ENCODE measurements at places on chromosomes 5 and 9.

GRCh38 chr5:19701731-19702130 is 286.3 kb downstream of the CDH18 start:
- no peak for DNase-seq

DNA sequence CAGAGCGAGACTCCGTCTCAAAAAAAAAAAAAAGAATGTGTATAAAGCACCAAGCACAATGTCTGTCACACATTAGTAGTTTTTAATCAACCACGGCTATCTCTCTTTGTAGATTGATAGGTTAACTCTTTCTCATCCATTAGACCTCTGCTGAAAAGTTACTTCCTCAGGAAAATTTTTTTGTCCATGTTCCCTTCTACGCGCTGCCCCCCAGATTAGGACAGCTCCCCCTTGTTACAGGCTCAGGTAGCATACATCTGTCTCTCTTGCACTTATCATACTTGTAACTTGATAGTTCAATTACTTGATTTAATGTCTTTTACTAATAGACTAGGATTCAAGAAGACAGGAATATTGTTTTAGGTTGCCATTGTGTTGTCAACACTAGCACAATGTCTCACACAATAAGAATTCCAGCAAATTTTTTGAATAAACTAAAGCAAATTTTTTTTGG is 1.5 kb downstream of the SPDL1 start:
- DNase-seq: no peak

GRCh38 chr5:14146725-14147124 is 3.6 kb downstream of the TRIO start:
- no peak for DNase-seq

DNA sequence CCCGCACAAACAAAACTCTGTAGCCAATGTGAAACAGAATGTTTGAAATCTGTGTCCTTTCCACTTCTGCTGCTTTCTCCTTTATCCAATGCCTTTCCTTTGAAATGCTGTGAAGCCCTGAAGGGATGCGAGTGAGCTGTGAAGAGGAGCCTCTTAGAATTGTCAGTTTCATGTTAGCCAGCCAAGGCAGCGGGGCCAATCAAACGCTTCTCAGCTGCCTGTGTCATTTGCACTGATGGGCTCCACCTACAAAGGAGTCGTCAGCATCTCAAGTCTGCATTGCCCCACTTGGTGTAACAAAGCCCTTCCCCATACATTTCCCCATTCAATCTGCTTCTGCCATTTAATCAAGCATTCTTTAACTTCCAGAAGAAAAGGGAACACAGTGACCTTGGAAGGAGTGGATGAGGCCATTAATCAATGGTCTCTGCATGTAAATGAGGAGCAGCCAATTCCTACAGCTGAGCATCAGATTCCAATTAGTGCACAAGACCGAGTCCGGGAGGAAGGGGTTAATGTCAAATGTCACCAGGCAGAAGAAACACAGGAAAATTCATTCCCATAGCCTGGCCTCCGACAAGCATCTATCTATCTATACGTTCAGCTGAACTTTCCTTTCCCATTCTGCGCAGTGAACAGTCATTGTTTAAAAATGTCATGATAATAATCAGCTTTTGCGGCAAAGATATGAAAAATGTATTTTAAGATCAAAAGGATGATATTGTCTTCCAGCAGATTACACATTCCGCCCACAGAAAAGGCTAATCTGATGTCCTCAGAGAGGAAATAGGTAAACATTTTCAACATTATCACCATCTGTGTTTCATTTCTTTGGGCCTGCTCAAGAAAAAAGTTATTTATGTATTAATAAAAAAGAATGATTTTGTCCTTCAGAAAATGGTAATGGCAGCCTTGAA is 154.6 kb downstream of the FSTL4 start:
- DNase-seq: no peak

- no peak for DNase-seq
Measured at GRCh38 chr5:174094857-174095606, 49.5 kb downstream of the NSG2 start.

GRCh38 chr9:127541865-127542264 is 70.2 kb upstream of the STXBP1 start:
- DNase-seq: no peak

- peak; percentile 94 for DNase-seq
Measured at GRCh38 chr9:92100237-92100911, 14.8 kb downstream of the SPTLC1 start.

DNA sequence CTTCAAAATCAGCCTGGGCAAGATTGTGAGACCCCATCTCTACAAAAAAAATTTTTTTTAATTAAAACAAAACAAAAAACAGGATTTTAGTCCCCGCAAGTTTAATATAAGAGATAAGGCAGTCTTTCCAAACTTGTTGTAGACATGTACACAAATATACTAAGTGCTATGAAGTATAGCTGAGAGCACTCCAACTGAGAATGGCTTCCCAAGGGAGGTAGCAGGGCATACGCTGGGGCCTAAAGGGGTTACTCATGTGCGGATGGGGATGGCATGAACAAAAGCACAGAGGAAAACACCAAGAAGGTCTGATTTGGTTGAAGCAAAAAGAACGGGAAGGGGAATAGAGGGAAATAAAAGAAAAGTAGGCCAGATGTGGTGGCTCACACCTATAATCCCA is 21.1 kb downstream of the SAR1B start:
- no peak for DNase-seq

DNA sequence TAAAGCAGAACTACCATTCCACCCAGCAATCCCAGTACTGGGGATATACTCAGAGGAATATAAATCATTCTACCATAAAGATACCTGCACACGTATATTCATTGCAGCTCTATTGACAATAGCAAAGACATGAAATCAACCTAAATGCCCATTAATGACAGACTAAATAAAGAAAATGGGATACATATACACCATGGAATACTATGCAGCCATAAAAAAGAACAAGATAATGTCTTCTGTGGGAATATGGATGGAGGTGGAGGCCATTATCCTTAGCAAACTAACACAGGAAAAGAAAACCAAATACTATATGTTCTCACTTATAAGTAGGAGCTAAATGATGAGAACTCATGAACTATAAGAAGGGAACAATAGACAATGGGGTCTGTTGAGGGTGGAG is 12.5 kb downstream of the HAPLN1 start:
- no peak for DNase-seq

DNA sequence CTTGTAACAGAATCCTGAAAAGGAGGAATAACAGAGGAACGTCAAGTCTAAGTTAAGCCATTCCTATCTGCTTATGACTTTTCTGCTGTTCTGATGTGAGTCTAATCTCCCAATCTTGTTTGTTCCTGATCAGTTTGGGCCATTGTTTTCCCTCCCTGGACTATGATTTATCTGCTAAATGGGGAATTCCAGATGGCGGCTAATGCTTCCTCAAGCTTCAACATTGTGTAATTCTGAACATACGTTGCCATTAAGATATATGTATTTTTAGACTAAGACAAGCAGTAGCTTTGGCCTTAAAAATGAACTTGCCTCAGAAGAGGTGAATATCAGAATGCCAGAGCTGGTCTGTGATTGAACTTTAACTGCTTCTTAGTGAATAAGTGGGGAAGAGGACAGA is 142.7 kb downstream of the PRKACG start:
- DNase-seq: no peak

- peak; percentile 37 for DNase-seq
Measured at GRCh38 chr5:151703227-151703626, 16.5 kb upstream of the SPARC start.

DNA sequence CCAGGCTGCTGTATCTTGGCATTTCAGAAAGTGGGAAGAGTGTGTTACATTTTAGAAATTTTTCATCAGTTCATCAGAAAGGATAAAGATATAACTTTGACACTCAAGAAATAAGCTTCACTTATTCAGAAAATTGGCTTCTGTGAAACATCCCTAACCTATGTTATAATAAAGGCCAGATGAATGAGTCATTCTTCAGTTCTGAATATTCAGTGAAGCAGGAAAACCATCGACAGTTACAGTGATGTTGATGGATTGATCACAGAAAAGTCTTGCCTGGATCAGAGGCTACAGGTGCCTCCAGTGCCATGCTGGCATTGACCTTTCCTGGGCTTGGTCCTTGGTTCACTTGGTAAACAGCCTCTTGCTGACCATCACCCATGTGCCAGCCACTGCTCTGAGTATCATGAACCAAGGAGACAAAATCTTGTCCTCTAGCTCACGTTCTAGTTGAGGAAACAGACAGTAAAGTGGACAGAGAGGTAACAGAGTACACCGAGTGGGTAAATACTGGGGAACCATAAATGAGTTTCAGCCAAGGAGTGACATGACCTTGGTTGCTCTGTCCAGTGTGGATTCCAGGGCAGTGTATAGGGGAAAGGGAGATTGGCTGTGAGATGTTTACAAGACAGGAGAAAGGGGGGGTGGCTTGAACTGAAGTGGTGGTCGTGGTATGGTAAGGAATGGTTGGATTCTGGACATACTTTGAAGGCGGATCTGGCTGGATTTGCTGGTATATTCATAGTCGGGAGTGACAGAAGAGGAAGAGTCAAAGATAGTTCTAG is 98.6 kb downstream of the AMBP start:
- no peak for DNase-seq

DNA sequence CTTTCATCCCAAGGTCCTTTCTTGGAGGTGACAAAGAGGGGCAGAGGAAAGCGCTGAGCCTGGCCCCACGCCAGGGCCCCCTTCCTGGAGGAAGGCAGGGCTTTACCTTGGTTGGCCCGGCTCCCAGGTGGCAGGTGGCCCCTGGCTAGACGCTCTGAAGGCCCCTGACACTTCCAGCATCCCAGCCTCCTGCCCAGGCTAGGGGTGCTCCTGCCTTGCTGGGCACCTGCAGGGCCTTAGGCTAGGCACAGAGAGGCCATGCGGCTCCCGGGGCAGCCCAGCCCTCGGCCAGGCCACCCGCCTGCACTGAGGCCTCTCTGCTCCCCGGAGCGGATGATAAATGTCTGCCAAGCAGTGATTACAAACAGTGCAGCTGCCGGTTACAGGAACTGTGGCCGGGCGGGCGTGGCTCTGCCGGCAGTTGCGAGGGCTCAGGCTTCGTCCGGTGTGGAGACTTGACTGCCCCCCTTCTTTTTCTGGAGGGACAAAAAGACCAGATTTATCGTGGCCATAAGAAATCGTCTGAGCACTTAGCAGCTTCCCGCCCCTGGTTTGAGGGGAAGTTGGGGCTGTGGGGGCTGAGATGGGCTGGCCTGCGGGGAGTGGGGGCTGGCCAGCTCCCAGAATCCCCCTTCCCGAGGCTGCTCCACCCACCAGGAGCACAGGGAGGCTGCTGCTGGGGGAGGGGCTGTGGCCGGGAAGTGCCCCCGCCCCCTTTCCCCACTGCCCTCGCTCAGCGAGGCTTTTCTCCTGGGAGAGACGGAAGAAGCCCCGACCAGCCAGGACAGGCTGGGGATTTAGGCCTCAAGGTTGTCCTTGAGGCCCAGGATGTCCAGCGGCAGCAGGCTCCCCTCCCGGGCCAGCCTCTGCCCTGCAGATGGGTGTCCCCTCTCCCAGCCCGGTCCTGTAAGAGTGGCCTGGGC is 31.6 kb upstream of the UBAC1 start:
- peak; percentile 94 for DNase-seq

- DNase-seq: no peak
Measured at GRCh38 chr9:112404508-112404932, 24.6 kb downstream of the HSDL2 start.

- peak; percentile 95 for DNase-seq
Measured at GRCh38 chr9:131423171-131423581, 29.3 kb downstream of the PRRC2B start.

- DNase-seq: no peak
Measured at GRCh38 chr9:104278929-104279496, 184.9 kb downstream of the SMC2 start.

DNA sequence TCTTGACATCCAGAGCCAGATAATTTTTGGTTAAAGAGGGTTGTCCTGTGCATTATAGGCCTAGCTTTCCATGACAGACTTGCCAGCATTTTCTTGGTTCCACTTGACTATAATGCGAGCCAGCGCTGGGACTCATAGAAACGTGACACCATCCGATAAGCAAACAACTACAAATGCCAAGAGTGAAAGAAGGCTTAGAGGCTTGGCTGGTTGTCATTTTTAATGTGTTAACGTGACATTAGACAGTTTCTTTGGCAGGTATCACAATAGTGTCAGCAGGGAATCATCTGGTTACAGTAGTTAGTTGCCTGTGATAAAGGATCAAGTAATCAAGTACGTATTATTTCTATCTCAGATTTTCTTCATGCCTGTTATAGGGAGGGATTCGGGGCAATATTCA is 20.0 kb upstream of the LIFR start:
- DNase-seq: no peak

All from islet precursor cell (in vitro differentiated cells).